ENCODE measurements at places on chromosomes 3 and 15.

- no peak for DNase-seq
Observed at GRCh38 chr3:8420612-8421011, 81.0 kb upstream of the LMCD1 start.

- DNase-seq: no peak
Observed at GRCh38 chr15:77854980-77855379, 222.3 kb upstream of the LINGO1 start.

- no peak for DNase-seq
Observed at GRCh38 chr15:80567721-80568157, 127.4 kb upstream of the ABHD17C start.

DNA sequence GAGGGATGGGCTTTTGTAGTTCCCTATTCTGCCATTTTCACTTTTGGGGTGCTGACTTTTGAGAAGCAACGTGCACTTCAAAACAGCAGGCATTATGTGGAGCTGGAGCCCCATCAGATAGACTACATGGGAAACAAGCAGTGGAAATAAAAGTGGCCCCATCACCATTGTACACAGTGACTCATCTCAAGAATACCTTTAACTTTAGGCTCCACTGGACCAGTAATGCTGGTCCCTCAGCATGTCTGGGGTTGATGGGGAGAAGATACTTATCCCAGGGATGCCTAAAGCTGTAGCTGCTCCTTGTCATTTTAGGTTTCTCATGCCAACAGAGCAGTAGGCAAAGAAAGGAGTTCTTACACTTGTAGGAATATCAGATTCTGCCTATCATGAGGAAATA lies 45.0 kb downstream of the LSM3 start:
- no peak for DNase-seq

DNA sequence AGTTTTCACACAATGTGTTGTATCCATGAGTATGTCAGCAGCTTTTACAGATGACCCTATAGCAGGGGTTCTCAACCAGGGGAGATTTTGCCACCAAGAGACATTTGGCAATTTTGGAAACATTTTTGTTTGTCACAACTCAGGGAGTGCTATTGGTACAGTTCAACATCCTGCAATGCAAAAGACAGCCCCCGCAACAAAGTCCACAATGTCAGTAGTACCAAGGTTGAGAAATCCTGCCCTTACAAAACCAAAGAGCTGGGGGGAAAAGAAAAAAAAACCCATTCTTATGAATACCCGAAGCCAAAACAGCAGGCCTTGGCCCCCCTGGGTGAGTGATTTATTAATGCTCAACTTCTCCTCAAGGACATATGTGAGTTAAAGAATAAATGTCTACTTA lies 99.1 kb downstream of the LARS2 start:
- no peak for DNase-seq

DNA sequence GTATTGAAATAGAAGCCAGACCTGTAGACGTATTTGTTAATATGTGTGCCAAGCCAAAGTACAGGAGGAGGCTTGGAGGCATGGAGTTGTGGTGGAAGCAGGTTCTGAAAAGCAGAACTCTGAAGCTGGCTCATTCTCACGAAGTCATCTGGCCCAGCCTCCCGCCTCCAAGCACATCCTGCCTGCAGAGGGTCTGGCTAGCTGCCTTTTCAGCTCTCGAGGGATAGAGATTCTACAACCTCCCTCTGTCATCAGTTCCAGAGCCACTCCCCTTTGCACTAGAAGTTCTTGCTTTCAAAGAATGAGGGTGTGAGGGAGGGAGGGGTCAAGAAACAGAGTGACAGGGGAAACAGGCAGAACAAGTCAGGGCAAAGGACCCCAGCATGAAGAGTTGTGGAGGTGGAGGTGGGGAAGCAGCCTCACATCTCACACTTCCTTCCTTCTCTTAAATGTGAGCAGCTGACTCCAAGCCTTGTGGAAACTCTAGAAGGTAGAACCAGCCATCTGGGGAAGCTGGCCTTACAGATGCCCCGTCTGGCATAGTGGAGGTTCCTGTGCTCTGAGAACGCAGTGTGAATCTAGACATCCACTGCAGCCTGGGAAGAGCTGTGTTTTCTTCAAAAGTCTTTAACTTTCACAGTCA lies 95.3 kb downstream of the SLC49A4 start:
- DNase-seq: no peak

GRCh38 chr15:92033314-92033713 lies 179.8 kb downstream of the SLCO3A1 start:
- DNase-seq: no peak

- DNase-seq: no peak
Observed at GRCh38 chr3:194450341-194450740, 36.5 kb downstream of the ATP13A3 start.

- no peak for DNase-seq
Observed at GRCh38 chr3:29933802-29934490, 653.1 kb downstream of the RBMS3 start.

DNA sequence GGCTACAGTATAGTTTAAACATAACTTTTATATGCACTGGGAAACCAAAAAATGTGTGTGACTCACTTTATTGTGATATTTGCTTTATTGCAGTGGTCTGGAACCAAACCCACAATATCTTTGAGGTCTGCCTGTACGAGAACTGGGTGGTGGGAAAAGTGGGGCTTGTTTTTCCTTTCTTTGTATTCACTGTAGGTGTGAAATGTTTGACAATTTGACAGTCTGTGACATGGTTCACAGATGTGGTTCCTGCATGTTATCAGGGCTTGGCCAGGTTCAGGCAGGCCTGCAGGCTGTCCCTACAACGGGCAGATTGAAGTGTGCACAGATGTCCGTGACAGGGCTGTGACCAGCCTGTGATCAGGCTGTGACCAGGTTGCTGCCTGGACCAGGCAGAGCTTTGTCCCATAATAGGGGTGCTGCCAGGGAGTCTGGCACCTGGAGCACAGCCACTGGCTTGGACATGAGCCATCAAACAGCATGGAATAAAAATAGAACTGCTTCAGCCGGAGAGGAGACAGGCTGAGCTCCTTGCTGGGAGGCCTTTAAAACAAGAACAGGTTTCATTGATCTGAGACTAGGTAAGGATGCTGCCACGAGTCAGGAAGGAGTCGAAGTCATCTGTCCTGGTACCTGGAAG lies 61.0 kb downstream of the KLF13 start:
- DNase-seq: no peak

- no peak for DNase-seq
Observed at GRCh38 chr3:71252466-71252865, 331.1 kb downstream of the FOXP1 start.

- no peak for DNase-seq
Observed at GRCh38 chr3:148005456-148005855, 596.3 kb downstream of the ZIC1 start.

DNA sequence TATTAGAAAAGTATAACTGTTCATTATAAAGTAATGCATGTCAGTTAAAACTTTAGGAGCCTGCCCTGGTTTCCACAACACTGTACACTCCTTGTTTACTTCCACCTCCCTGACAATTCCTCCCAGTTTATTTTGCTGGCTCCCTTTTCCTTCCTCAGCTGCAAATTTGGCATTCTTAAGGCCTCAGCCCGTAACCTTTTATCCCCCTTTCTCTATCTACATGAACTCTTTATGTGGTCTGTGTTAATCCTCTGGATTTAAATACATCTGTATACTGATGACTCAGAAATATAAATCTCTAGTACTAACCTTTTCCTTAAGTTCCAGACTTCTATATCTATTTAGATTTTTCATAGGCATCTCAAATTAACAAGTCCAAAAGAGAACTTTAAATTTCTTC lies 143.6 kb downstream of the OTOL1 start:
- no peak for DNase-seq

DNA sequence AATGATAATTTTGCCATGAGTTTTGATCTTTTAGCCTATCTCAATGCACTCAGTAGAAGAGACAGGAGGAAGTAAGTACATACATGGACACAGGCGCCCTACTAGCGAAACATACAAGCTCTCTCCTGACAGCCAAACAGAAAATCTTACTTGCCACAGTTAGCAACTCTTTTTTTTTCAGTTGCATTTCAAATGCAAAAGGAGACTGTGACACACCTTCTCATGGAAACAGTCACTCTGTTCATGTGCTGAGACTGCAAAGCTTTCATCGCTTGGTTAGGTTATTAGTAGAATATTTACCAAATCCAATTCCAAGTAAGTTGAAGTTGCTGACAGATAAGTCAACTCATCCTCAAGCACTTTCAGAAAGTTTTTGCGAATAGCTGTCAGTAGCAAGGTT lies 223.3 kb downstream of the FOXP1 start:
- DNase-seq: no peak

DNA sequence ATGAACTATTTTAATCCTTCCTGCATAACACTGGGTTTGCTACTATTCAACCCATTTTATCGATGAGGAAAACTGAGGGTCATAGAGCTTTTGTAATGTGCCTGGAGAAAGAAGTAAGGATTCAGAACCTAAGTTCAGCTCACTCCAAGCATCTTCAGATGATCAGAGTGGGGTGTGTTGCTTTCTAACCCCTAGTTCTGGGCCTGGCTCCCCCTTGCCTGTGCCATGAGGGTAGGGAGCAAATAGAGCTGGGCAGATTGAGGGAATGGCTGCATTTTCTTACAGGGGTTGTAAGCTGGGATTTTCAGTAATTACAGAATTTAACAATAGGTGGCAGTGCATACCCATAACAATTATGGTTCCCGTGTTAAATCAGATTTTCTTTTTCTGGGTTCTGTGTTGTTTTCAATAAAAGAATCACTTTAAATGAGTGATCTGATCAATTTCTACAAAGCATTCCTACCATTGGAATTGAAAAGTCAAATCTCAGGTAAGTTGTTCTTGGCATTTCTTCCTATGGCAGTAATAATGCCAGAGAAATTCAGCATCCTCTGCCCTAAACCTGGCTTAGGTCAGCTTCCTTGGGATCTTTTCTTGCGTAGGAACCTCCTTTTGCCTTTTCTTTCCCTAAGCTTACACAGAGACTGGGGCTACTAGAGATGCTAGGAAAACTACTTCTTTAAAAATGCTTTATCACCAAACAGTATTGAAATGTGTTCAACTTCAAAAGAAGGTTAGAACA lies 103.8 kb upstream of the IL12A start:
- DNase-seq: no peak

- peak; percentile 35 for DNase-seq
Observed at GRCh38 chr15:81001152-81002008, 657 bp downstream of the TLNRD1 start.

DNA sequence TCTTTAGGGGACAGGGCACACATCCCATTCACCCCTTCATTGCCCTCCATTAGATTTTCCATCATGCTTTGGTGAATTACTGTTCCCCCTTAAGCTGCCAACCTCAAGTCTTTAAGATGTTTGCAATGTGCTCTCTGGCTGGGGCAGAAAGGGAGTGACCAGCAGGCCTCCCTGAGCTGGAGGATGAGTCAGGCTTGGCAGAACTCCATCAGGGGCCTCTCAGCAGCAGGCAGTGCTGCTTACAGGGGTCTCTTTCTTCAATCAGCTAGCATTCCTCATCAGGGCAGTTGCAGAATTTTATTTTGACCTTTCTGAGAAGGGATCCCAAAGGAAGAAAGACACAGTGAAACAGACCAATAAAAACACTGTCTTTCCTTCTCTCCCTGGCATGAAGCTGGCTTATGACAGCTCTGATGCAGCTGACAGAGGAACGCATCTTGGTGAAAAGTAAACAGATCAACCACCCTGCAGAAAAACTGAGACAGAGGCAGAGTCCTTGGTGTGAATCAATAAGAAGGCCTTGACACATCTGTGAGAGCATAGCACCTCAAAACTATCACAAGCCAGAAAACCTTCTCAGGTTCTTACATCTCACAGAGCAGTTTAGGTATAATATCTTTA lies 88.7 kb upstream of the MRPL3 start:
- peak; percentile 27 for DNase-seq
